Subcutaneous adipose tissue (tissue), 4 donors: ENCODE measurements at places on chromosomes 13 and 19. TPM values are rescaled to one million over a fixed set of nuclear protein-coding genes. Genes with fewer than 3 reads are reported as not detected.

FAAP24 gene
- total RNA-seq = 3.9 TPM

ADPRHL1 gene
- total RNA-seq = 2.3 TPM

TBXA2R gene
- total RNA-seq = not detected

GJB2 gene
- total RNA-seq = not detected

CCDC169 gene
- total RNA-seq = 0.22 TPM

LILRA1 gene
- total RNA-seq = 1.1 TPM

CBY2 gene
- not detected for total RNA-seq

KIR3DL1 gene
- not detected for total RNA-seq

HCN2 gene
- total RNA-seq = not detected

ECSIT gene
- total RNA-seq = 47.6 TPM

IRGC gene
- total RNA-seq = not detected

KLK3 gene
- total RNA-seq = not detected

MARCHF2 gene
- total RNA-seq = 314 TPM

HNRNPM gene
- total RNA-seq = 71.4 TPM
